ENCODE measurements at places on chromosomes 7 and 10.

DNA sequence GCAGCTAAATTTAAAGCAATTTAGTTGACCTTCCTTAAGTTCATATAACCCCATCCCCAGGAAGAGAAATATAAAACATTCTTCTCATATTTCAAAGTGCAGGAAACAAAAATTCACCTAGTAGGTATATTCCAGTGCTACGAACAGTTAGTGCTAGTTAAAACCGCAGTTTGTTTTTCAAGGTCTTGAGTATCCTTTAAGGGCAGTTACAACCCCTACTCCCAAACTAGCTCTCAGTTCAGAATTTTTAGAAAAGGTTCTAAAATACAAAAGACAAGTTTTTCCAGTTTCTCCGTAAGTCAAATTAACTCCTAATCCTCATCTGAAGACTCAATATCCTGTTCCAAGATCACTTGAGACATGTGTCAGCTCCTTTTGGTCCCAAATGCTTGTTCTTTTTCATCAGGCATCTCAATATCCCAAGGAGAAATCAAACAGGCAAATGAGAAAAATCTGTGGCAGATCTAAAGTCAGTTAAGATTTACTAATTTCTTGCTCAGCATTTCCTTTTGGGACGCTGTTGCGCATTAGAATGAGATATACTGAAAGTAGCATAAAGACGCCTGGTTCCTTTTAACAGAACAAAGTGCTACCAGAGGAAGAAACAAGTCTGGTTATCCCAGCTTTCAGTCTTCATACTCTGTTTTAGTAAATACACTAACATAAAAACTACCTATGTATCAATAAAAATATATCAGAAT is 51.8 kb downstream of the ARHGAP12 start:
- DNase-seq: no peak

- no peak for DNase-seq
These were observed 7.2 kb downstream of the RNF133 start for GRCh38 chr7:122691569-122692235.

DNA sequence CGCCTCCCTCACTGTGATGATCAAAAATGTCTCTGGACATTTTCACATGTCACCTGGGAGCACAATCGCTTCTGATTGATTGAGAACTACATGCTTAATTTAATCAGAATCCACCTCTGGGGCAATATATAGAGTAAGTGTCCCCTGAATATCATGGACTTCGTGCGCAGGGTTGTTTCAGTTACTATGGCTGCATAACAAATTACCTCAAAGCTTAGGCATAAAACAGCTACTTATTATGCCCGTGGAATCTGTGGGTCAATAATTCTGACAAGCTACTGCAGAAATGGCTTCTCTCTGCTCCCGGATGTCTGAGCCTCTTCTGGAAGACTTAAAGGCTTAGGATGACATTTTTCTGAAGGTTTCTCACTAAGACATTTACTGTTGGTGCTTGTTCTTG is 334.4 kb downstream of the GPR158 start:
- no peak for DNase-seq

DNA sequence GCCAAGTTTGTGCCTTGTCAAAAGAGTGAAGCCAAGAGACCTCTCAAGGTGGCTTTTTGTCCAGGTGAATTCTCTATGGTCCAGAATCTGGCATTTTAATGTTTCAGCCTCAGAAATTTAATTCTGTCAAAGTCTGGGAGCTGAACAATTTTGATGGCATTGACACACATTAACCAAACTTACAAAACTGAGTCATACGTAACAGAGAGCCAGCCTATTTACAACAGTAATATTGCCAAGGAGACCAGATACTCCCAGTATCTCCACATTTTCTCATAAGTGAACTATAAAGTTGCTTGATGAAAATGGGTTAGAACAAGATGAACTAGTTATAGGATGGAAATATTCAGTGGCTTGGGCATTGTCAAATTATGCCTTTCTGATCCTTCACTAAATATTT is 43.8 kb downstream of the PDE6C start:
- no peak for DNase-seq

GRCh38 chr7:5349005-5349380 is 66.2 kb downstream of the SLC29A4 start:
- no peak for DNase-seq
